ENCODE measurements at places on chromosomes 5 and 9.

DNA sequence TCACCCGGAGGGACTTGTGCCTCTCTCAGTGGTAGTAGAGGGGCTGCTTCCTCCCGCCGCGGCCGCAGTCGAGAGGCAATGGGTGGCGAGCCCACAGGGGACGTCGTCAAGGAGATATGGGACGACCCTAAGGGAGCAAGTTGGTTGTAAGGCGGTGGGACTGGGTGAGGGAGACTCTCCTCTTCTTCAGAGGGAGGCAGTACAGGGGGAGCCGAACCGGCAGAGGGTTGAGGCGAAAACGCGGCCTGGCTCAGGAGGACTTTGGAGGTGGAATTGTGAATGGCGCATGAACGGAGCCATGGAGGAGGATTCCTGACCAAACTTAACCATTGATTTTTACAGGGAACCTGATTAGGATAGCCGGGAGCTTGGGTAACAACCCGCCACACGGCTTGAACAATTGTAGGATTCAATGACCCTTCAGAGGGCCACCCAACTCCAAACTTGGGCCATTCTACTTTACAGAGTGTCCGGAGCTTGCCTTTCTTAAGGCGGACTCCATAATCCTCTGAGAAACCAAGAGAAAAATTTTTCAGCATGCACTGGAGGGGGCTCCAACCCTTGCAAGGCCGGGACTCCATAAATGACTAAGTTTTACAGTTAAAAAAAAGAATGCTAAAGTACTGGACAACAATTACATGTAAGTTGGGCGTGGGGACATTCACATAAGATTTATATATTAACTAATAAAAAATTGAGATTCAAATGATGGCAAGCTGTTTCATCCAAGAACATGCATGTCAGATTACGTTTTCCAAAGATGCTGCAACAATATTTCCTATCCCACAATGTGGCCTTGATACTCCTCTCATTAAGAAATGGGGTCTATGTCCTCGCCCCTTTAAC lies 19.4 kb upstream of the RHOBTB3 start:
- DNase-seq = no peak

- DNase-seq = no peak
Measured at GRCh38 chr9:133563291-133563796, 28.8 kb downstream of the ADAMTSL2 start.

DNA sequence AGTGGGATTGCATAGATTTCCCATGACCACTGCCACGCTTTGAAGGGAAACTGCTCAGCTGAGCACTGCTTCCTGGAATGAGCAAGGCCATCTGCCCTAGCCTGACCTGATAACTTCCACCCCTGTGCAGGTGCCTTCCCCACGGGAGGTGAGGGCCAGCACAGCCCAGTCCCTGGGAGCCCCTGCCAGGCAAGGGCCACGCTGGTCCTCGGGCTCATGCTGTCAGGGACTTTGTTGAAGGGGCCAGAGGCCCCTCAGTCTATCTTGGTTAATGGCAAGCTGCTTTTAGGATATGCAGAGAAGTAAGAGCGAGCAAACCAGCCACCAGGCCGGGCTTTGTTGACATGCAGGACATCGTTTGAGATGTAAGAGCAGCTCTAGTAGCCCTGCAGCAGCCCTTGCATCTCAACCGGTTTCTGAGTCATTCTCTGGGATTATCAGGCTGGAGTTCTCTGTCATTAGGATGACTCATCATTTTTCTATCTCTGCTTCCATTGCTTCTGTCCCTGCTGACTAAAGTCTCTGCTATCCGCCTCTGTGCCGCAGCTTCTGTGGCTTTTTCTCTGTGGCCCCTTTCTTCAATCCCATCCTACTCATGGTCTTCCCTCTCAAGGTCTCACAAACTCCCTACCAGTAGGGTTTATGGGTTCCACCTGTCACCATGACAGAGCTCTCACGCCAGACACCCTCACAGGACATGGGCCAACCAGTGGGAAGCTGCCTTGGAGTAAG lies 30.6 kb upstream of the IQGAP2 start:
- no peak for DNase-seq

- no peak for DNase-seq
Measured at GRCh38 chr5:179301796-179302195, 43.5 kb downstream of the ADAMTS2 start.

- DNase-seq = peak; percentile 42
Measured at GRCh38 chr5:139897342-139897741, 101.7 kb downstream of the PSD2 start.

DNA sequence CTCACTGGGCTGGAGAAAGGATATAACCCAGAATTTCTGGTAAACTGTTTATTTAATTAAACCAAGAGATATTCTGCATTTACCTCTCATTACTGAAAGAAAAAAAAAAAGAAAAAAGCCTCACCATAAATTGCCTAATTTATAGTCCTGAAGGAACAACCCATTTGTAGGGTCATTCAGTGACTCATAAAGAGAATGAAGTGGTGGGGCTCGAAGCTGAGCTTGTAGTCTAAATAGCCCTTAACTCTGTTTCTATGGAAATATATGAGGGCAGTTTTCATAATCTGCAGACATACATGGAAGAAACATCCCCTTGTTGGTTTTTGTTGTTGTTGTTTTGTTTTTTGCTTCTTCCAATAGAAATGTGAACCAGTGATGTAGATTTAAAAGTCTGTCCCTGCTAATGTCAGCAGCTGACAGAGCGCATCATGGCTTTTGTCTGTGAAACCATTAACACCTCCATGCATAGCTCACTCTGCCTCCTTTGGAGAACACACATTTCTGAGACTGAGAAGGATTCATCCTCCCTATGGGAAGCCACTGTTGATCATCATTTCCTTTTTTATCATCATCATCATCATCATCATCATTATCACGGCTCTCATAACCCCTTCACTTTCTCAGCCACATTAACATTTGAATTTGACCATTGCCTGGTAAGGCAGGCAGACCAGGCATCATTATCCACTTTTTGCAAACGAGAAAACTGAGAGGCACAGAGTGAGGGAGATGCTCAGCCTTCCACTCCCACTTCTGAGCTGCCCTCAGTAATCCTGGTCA lies 67.9 kb upstream of the SAP30L start:
- DNase-seq = no peak

- DNase-seq = peak; percentile 61
Measured at GRCh38 chr9:136799854-136800657, 3.9 kb downstream of the CCDC183 start.

- DNase-seq = no peak
Measured at GRCh38 chr9:133730994-133731715, 7.0 kb downstream of the SARDH start.

GRCh38 chr9:127848756-127849504 lies 5.5 kb downstream of the ENG start:
- DNase-seq = no peak

- no peak for DNase-seq
Measured at GRCh38 chr9:134440636-134441226, 114.5 kb downstream of the RXRA start.

DNA sequence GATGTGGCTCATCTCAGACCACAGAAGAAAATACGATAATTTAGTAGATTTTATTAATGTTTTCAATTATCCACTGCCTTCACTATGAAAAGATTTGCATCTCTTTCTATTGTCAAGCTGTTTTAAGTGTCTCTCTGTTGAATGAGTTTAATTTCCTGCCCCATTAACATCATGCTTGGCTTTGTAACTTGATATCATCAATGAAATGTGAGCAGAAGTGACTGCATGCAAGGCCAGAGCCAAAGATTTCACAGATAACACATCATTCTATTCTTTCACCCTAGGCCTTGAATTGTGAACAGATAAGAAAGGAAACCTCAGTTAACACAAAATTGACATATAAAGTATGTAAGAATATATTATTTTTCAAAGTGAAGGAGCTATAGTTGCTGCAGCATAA lies 986.4 kb upstream of the CDH18 start:
- DNase-seq = no peak

DNA sequence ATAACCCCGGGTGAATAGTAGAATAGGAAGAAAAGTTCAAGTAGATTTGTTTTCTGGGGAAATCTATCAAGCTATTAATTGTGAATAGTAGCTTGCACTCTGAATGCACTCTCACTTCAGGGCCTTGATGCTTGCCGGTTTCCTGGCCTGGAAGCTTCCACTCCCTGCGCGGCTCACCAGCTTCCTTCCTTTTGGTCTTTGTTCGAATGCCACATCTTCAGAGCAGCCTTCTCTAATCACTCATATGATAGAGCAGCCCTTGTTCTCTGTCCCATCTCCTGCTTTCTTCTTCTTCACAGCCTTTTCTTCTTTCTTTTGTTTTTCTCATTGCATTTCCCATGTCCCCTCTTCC lies 146.7 kb downstream of the MAST4 start:
- DNase-seq = no peak

DNA sequence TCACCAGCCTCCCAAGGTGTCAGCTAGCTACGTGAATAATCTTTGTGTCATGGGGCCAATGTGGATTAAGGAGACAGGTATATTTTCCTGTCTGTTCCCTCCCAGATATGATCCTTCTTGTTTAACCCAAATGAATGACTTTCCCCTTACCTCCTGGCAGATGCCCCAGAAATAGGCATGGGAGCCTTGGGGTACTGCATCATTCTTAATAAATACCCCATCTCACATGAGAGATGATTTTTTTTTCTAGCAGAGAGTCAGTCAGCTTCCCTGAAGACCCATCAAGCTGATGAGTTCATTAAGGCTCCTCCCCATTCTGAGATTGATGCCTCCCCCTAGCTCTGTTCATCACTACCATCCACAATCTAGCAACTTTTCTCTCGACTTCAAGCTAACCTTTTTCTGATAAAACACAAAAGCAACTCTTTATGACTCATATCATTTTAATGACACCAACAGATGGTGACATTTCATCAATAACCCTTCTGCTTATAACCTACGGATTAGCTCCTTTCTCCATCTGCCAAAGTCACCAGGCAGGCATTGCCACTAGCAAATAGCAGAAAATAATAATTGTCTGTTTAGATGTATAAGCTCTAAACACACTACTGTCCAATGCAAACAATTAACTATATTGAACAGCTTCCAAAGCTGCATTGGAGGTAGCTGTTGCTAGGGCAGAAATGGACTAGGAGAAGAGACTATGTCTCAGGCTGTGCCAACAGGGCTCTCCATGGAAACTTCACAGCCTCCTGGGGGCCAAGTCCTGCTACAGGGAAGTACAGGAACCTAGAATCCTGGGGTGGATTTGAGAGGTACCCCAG lies 143.7 kb downstream of the ACER2 start:
- DNase-seq = no peak

GRCh38 chr9:68933434-68934328 lies 80.2 kb downstream of the PRKACG start:
- no peak for DNase-seq

DNA sequence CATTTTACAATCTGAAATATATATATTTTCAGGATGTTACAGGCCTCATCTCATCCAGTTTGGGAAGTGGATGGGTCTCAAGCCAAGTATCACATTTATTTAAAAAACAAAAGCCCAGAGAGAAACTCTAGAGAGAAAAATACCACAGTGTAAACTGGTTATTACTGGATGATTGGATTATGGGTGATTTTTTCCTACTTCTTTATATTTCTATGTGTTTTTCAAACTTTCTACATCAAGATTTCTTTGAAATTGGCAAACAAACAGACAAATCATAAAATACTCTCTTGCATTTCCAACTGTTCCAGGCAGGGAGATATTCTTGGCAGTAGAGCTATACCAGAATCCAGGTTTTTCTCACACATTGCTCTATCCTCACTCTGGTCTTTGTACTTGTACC lies 116.0 kb upstream of the SMIM23 start:
- no peak for DNase-seq

- DNase-seq = no peak
Measured at GRCh38 chr9:120117081-120117480, 462.9 kb downstream of the CDK5RAP2 start.

DNA sequence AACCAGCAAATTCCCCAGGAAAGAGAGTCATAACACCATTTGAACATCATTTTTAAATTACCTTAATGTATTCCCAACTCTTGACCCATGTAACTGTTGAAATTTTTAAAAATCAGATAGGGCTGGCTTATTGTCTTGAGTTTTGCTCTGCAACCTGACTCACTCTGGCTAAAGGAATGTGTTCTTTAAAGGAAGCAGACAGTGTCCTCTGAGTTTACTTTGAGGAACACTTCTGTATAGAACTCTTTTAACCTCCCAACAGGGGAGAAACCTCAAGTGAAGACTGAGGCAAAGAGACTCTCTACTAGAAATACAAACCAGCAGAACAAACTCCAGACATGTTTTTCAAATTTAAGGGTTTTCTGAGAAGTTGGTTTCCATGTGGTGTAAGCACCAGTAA lies 248.9 kb downstream of the CWC27 start:
- no peak for DNase-seq

DNA sequence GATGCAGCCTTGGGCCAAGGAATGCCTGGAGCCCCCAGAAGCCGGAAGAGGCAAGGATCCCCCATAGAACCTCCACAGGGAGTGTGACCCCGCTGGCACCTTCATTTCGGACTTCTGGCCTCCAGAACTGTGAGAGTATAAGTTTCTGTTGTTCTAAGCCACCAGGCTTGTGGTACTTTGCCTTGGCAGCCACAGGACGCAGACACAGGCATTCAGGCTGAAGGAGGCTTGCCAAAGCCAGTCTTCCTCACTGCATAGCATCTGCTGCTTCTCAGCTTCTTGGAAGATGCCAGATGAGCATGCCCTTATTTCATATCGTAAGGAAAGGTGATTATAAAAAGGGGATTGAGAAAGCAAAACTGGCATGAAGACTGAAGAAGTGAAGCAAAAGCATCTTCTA lies 61.1 kb upstream of the TAS2R1 start:
- no peak for DNase-seq

GRCh38 chr5:80668016-80668969 lies 13.5 kb upstream of the DHFR start:
- DNase-seq = no peak

GRCh38 chr5:88109818-88110217 lies 158.8 kb downstream of the TMEM161B start:
- DNase-seq = no peak

DNA sequence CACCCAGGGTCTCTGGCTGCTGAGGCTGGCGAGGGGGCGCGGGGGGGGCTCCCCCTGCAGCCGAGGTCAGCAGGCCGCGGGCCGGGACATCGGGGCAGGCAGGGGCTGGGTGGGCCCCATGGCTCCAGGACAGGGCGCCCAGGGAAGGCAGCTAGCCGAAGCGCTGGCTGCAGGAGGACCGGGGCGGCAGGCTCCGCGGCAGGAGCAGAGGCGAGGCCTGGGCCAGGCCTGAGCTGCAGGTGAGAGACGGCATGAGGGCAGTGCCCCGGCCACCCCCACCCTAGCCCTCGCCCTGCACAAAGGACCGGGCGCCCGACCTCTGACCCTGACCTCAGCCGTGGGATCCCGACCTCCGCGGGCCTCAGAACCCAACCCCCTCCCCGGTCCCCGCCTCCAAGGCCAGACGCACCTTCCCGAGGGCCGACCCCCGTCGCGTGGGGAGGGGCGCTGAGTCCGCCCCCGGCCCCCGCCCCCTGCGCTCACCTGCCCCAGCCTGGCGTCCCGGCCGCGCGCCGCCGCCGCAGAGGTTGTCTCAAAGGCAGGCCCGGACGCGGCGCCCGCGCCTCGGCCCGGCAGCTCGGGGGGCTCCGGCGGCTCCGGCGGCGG lies 431 bp downstream of the RNF208 start:
- peak; percentile 38 for DNase-seq
